ENCODE measurements at places on chromosomes 5 and 9.

DNA sequence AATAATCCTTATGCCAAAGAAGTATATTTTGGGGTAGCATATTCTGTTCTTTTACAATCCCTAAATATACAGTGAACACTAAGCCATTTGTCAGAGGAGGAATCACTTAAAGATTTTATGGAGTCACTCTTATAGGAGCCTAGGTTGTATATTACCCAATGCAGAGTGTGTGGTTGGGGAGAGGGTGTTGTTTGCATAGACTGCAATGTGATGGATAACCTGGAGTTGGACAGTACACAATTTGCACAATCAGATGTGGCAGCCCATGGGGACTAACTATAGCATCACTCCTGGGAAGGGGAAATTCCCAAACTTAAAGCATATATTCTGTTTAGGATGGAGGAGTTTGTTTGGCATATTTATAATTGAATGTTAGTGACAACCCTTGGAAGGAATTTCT, 9.6 kb upstream of the NDFIP1 start:
- no peak for DNase-seq

DNA sequence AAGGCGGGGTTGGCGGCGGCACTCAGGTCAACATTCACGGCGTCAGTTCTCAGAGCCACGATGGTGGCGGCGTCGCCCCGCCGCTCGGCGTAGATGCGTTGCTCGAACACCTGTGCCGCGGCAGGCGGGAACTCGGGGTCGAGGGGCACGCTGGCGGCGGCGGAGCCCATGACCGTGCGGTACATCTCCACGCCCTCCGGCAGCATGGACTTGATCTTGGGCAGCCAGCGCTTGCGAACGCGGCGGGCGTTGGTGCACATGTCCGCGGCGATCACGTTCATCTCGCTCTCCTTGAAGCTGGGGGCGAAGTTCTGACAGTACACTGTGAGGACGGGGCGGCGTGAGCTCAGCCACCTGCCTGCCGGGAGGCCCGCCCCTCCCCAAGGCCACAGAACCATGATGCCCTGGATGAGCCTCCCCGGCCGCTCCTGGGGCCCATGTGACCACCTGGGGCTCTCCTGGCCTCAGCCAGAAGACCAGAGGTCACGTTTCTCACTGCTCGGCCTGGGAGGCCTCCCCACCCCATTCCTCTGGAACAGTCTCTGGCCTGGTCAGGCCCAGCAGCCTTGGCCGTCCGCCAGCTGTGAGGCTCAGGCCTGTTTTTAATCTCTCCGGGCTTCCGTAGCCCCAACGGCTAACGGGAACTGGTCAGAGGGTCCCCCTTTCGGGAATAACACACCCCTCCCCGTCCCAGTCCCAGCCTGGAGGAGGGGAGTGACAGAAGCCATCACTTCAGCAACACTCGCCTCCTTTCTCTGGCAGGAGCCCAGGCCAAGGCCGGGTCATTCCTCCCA, 50.7 kb upstream of the UBAC1 start:
- no peak for DNase-seq

DNA sequence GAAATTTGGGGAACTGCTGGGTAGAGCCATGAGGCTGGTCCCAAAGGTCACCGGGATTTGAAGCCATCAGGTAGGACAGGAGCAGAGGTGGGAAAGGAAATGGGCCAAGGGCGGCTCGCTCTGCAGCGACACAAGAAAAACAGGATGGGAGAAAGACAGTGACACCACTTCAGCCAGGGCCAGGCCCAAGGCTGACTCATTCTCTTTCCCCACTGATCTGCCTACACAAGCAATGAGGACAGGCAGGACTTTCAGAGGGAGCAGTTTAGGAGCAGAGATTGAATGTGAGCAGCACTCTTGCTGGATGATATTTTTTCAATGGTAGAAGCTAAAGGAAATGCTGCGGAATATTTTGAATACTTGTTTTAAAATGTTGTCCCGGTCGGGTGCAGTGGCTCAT, 3.5 kb downstream of the RUFY1 start:
- DNase-seq, result no peak

- DNase-seq, result no peak
Observed at GRCh38 chr5:173243831-173244305, 8.9 kb upstream of the NKX2-5 start.

- no peak for DNase-seq
Observed at GRCh38 chr9:109972026-109972882, 192.3 kb downstream of the PALM2AKAP2 start.

GRCh38 chr9:116162241-116162781, 8.7 kb downstream of the PAPPA start:
- no peak for DNase-seq

GRCh38 chr5:127064253-127064840, 9.0 kb downstream of the C5orf63 start:
- no peak for DNase-seq

All from cortex of kidney (tissue), 1 donor.